ENCODE measurements at places on chromosomes 5 and 9.

DNA sequence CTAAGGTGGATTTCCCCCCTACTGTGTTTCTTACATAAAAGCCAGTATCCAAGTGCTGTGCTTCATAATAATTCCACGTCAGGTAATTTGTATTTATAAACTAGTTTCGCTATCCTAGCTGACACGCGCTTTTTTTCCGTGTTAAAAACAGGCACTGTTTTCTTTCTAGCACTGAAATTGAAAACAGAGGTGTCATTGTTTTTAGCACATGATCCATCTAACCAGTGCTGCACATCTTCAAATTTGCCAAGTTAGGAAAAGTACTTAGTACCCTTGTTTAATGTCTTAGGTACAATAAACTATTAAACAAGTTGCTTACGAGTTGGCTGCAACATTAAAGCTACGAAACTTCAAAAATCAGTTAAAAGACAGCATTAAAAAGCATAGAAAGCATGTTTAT is 49.9 kb downstream of the JMY start:
- peaks cover 38% of the 10 kb centered on the region for H3K36me3 ChIP-seq
- H3K4me1 ChIP-seq, result no peaks in the 10 kb centered on the region
- no peak overlapping the region for H3K4me3 ChIP-seq
- no peaks in the 10 kb centered on the region for H3K27me3 ChIP-seq
- no peak for ATAC-seq
- H3K27ac ChIP-seq, result no peak overlapping the region

DNA sequence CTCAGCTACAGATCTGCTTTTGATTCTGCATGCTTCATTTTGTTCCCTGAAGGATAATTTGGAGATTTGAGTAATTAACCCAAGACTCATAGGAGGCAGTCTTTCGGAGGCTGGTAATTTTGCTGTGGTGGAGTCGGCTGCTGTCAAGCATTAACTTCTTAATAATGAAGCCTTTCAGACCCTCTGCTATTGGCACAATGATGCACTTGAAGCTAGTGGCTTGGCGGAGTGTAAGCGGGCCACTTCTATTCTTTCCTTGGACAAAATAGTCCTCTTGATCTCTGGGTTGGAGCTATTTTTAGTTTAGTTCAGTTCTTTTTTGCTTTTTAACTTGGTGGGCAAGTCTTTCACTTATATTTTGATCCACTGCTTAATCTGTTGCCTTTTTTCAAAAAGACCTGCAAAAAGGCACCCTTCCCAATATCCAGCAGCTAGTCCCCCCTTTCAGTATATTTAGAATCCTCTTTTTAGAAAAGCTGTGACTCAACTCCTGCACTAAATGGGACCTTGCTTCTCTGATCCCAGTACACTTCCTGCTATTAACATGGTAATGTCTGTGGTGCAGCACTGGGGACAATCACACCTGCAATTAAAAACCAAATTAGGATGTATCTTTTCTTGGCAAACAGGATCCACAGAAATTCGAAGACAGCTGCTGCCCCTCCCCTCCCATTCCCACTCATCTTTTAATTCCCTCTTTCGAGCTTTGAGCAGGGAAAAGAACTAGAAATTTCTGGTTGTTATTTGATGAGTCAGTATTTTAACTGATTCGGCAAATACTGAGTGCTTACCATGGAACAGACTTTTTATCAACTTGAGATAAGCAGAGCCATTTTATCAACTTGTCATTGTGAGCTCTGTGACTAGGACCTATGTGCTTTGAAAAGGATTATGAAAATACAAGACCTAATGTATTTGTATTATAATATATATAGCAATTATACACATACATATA is 169.4 kb upstream of the ANKRD55 start:
- no peaks in the 10 kb centered on the region for H3K36me3 ChIP-seq
- ATAC-seq, result no peak
- no peak overlapping the region for H3K4me3 ChIP-seq
- no peaks in the 10 kb centered on the region for H3K27me3 ChIP-seq

DNA sequence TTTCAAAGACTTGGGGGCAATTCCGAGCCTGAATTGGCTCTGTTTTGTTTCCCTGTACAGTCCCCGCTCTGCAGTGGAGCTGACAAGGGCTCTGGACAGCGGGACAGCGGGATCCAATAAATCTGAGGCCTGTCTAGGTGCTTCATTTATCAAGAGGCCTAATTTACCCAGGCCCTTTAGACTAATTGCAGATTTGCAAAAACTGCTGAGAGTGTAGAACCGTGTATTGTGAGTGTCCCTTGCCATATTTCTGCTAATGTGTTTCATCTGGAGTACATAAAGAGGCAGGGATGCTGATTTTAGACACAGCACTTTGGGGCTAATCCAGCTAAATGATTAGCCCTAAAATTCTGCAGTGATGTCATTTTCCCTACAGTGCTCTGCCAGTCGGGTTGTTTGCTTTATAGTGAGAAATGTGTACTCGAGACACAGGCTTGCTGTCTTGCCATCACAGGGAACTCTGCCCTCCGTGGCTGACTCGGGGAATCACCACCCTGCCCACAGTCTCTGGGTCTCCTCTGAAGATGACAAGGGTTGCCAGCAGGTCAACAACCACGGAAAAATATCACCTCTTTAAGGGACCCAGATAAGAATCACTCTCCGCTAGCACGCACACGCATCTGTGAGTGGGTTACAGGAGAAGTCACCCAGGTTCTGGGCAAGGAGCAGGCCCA is 592.0 kb downstream of the BNC2 start:
- H3K27me3 ChIP-seq, result no peaks in the 10 kb centered on the region
- H3K36me3 ChIP-seq, result no peaks in the 10 kb centered on the region

GRCh38 chr5:82295144-82295543 is 17.0 kb upstream of the RPS23 start:
- no peak overlapping the region for H3K27ac ChIP-seq
- H3K27me3 ChIP-seq, result no peaks in the 10 kb centered on the region
- no peak overlapping the region for H3K4me3 ChIP-seq
- peaks cover 6% of the 10 kb centered on the region for H3K4me1 ChIP-seq
- ATAC-seq, result no peak

- ATAC-seq, result no peak
- no peak overlapping the region for H3K27ac ChIP-seq
- no peaks in the 10 kb centered on the region for H3K4me1 ChIP-seq
- H3K4me3 ChIP-seq, result no peak overlapping the region
Measured at GRCh38 chr9:86912210-86912609, 35.1 kb downstream of the GAS1 start.

GRCh38 chr9:5642170-5642569 is 13.3 kb downstream of the RIC1 start:
- H3K4me1 ChIP-seq, result peaks cover 82% of the 10 kb centered on the region
- H3K36me3 ChIP-seq, result peaks cover 59% of the 10 kb centered on the region
- no peak for ATAC-seq
- H3K27me3 ChIP-seq, result no peaks in the 10 kb centered on the region

DNA sequence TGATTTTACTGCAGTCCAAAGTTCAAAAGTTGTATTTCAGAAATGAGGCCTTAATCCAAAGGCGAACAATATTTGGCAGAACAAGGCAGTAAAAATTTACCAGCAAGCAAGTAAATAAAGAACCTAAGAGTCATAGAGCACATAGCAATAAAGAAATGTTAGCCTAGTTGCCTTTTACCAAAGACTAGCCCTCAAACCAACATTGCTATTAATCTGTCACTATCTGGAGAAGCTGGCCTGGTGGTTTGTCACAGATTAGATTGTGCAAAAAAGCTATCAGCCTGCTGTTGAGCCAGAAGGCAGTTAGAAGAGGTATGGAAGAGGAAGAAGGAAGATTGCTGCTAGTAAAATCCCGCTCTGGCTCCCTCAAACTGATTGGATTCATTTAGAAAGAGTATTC is 304.7 kb upstream of the KLF4 start:
- H3K36me3 ChIP-seq, result no peaks in the 10 kb centered on the region
- H3K27ac ChIP-seq, result no peak overlapping the region
- H3K4me1 ChIP-seq, result no peaks in the 10 kb centered on the region
- H3K27me3 ChIP-seq, result no peaks in the 10 kb centered on the region
- no peak overlapping the region for H3K4me3 ChIP-seq

DNA sequence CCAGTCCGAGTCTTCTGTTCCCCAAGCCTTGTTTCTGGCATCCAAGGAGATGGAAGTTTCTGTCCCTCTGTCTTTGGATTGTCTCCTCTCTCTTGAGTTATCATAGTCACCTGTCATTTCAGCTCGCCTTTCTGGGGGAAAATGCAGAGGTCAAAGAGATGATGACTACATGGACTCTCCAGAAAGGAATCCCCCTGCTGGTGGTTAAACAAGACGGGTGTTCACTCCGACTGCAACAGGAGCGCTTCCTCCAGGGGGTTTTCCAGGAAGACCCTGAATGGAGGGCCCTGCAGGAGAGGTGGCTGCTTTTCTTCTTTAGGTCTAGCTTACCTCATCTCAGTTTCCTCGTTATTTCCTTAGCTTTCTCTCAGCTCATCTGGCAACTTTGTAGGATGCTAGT is 25.1 kb downstream of the ERAP2 start:
- H3K36me3 ChIP-seq, result peaks cover 59% of the 10 kb centered on the region
- no peaks in the 10 kb centered on the region for H3K27me3 ChIP-seq
- no peak for ATAC-seq
- peak overlapping the region; percentile 78 for H3K27ac ChIP-seq
- no peak overlapping the region for H3K4me3 ChIP-seq

DNA sequence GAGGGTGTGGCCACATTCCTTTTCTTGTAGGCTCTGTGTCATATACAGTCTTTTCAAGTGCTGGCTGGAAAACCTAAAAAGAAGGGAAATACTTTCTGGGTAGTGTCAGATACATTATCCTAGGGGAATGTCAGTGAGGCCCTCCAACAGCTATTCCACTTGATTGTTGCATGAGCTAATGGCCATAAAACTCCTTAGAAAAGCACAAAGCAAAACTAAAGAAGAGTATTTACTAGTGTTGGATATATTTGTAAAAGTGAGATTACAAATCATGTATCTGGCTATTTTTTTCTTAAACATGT is 829 bp downstream of the ANXA1 start:
- no peak for ATAC-seq
- H3K36me3 ChIP-seq, result no peaks in the 10 kb centered on the region
- no peaks in the 10 kb centered on the region for H3K27me3 ChIP-seq
- no peak overlapping the region for H3K4me3 ChIP-seq

- H3K27ac ChIP-seq, result peak overlapping the region; percentile 14
- H3K36me3 ChIP-seq, result no peaks in the 10 kb centered on the region
- ATAC-seq, result no peak
- no peak overlapping the region for H3K4me3 ChIP-seq
Measured at GRCh38 chr5:95866435-95867040, 44.0 kb upstream of the GLRX start.

DNA sequence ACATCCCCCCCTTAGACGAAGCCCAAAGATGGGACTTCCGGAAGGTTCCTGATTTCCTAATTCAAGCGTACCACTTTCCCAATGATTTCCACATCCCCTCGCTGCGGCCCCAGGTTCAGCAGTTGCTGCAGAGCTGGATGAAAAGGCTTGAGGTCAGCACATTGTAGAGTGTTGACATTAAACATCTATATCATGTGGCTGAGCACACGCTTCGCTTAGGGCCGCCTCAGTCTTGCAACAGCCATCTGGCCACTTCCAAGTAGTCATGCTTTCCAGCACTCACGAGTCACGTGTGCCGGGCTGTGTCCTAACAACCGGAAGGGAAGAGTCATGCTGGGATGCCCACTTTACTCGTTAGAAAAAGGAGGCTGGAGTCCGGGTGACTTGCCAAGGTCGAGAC is 340.6 kb upstream of the IRX4 start:
- H3K4me3 ChIP-seq, result no peak overlapping the region
- H3K36me3 ChIP-seq, result no peaks in the 10 kb centered on the region
- no peak overlapping the region for H3K27ac ChIP-seq
- H3K4me1 ChIP-seq, result no peaks in the 10 kb centered on the region
- no peak for ATAC-seq

DNA sequence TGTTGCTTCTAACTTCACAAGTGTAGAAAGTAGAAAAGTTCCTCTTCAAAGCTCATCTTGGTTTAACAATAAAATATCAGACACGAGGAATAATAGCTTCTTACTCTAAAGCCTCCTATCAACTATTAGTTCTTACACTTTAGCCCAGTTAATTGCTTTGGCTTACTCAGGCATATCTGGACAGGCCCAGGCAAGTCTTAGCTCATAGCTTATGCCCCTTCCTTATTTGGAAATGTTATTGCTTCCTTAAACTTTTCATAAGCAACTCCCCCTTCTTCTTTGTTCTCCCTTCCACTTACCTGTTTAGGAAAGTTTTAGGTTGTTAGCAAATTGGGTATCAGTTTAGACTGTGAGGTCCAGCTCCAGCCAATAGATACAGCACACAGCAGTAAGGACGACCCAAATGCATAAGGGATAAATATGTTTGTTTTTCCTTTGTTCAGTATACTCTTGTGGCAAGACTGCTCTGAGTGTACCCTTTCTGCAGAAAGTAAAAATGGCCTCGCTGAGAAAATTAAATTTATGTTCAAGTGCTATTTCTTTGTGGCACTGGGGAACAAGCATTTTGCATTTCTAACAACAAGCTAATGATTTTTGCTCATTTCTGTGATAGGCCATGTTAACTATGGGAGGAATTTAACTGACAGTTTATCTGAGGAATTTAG is 162.1 kb downstream of the SMC2 start:
- no peaks in the 10 kb centered on the region for H3K36me3 ChIP-seq
- ATAC-seq, result no peak
- no peak overlapping the region for H3K27ac ChIP-seq
- no peaks in the 10 kb centered on the region for H3K27me3 ChIP-seq
- H3K4me3 ChIP-seq, result no peak overlapping the region

DNA sequence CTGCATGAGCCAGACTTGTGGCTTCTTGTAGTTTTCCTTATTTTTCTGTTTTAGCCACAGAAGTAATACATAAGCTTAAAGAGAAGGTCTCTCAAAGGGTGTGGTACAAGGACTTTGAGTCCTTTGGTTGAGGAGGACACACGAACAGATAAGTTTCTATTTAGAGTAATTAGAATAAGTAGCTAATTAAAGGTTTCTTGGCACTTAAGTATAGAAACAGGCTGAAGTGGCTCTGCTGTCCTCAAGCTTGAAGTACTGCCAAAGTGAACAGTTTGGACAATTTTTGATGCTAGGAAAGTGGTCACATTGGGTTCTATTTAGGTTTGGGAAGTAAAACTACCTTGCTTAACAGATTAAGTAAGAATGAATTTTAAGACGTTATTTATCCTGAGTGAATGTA is 278.3 kb upstream of the MPDZ start:
- no peak overlapping the region for H3K27ac ChIP-seq
- H3K4me1 ChIP-seq, result no peaks in the 10 kb centered on the region
- H3K36me3 ChIP-seq, result no peaks in the 10 kb centered on the region
- no peaks in the 10 kb centered on the region for H3K27me3 ChIP-seq
- no peak overlapping the region for H3K4me3 ChIP-seq

DNA sequence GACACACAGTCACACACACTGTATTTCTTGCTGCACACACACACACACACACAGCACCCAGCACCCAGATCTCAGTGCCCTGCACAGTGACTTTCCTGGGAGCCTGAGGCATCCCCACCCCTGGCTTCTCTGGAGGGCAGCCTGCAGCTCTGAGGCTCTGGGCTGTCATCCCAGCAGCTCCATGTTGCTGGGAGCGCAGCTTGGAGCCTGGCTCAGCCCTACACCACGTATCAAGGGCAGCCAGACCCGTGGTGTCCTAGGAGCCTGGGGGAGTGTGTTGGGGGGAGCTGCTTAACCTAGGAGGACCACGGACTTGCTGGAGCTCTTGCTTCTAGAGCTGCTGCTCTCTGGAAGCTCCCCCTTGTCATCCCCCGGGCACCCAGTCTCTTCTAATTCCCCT is 5.2 kb downstream of the IER5L start:
- no peaks in the 10 kb centered on the region for H3K36me3 ChIP-seq
- H3K4me1 ChIP-seq, result peaks cover 34% of the 10 kb centered on the region
- peaks cover 34% of the 10 kb centered on the region for H3K27me3 ChIP-seq
- no peak overlapping the region for H3K27ac ChIP-seq

GRCh38 chr9:91141407-91141965 is 220.2 kb downstream of the AUH start:
- H3K27me3 ChIP-seq, result no peaks in the 10 kb centered on the region
- peak overlapping the region; percentile 57 for H3K27ac ChIP-seq
- H3K36me3 ChIP-seq, result peaks cover 6% of the 10 kb centered on the region
- H3K4me1 ChIP-seq, result peaks cover 36% of the 10 kb centered on the region
- H3K4me3 ChIP-seq, result no peak overlapping the region
- ATAC-seq, result no peak

All from stimulated activated memory B cell treated with anti-CD40 and anti-IgM and Interleukin-4, amounts not matched to agents 10 μg/mL and 1 μg/mL and 100 μg/mL, for 72 hours (primary cell).